ENCODE measurements at places on chromosomes 6 and 20.
A peak's percentile ranks its signal among the peaks of the same experiment; 100 is the strongest.

DNA sequence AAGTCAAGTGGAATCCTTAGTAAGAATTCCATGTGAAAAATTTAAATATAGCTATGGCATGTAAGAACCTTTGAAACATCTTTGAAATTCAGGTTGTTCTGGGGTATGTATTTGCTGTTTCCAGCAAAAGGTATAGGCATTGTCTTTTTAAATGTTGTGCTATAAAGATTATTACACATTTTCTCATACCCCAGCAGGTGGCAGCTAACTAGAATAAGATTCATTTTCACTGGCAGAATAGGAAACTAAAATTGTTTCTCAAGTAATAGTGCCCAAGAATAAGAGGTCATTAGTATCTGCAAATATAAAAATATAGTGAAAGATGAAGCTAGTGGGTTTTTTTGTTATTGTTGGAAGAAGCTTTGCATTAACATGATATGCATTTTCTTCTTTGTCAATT lies 1.8 kb downstream of the GRIK2 start:
- peaks cover 26% of the 10 kb centered on the region for H3K4me1 ChIP-seq
- H3K36me3 ChIP-seq: no peaks in the 10 kb centered on the region
- DNase-seq: no peak
- no peak overlapping the region for H3K27ac ChIP-seq
- H3K27me3 ChIP-seq: peaks cover 62% of the 10 kb centered on the region

DNA sequence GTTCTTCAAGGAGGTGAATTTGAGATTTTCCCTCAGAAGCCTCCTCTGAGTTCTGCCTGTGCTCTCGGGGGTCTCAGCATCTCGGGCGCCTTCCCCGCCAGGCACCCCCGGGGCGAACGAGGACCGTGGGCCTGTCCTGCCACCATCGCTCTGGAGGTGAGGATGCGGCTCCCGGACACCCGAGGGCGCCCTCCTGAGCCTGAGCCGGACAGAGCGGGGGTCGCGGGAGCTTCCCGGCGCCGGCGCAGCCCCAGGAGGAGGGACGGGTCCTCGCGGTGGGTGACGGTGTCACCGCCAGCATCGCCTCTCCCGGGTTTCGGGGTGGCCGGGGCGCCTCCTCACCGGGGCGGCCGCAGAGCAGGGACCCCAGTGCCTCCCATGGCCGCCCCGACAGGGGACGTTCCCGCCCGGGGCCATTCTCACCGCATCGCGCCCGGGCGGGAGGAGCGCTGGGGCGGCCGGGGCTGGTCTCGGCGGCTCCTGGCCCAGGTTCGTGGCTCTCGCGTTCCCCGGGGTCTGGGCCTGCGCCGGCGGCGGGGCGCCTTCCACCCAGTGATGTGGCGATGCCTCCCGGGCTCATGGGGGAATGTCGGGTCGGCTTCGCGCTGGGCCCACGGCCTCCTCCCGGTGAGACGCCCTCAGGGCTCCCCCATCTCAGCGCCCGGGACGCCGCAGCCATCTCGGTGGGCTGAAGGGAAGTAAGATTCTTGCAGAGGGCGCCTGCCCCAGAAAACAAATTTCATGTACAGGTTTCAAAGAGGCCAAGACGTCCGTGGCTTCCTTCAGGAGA lies 210.5 kb downstream of the ERMARD start:
- H3K4me1 ChIP-seq: peaks cover 25% of the 10 kb centered on the region
- H3K4me3 ChIP-seq: peak overlapping the region; percentile 44
- H3K27me3 ChIP-seq: peaks cover 7% of the 10 kb centered on the region
- H3K36me3 ChIP-seq: no peaks in the 10 kb centered on the region

DNA sequence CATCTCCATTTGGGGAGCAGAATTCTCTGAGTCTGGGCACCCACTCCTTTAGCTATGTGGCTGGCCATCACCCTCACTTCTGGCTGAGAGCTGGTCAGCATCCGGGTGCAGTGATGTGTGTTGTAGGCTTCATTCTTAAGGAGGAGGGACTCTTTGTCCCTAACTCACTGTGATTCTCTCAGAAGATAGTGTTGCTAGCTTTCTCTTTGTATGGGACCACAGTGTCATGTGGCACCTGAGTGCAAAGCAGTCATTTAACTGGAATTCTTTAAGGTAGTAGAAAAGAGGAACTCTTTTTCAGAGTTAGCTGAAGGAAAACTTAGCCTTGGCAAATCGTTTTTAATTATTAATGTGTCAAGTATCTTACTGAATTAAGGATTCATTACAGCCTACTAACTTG lies 165.9 kb downstream of the JARID2 start:
- no peaks in the 10 kb centered on the region for H3K36me3 ChIP-seq
- no peak overlapping the region for H3K4me3 ChIP-seq
- H3K27ac ChIP-seq: no peak overlapping the region
- H3K4me1 ChIP-seq: peaks cover 26% of the 10 kb centered on the region

- H3K4me3 ChIP-seq: no peak overlapping the region
- no peaks in the 10 kb centered on the region for H3K36me3 ChIP-seq
- DNase-seq: no peak
- no peaks in the 10 kb centered on the region for H3K27me3 ChIP-seq
- no peaks in the 10 kb centered on the region for H3K4me1 ChIP-seq
Measured at GRCh38 chr20:40359131-40359912, 329.7 kb downstream of the MAFB start.

GRCh38 chr6:1895721-1896120 lies 286.0 kb downstream of the FOXC1 start:
- H3K4me3 ChIP-seq: no peak overlapping the region
- no peak for DNase-seq
- no peaks in the 10 kb centered on the region for H3K27me3 ChIP-seq

DNA sequence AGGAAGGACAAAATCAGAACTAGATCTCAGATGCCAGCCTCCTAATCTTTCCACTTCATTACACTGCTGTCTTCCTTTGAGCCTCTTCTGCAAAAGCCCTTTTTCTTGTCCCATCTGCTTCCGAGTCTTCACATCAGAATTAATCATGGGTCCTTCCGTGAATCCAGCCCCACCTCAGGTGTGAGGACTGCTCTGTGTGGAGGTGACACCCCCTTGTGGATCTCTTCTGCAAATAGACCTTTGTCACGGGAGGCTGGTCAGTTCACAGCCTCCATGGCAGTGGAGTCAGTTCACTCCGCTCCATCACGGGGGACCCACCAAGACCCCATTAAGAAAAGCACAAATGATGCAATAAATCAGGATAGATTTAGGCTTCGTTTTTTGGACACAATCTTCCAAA lies 171.1 kb downstream of the ADAT2 start:
- no peak for DNase-seq
- H3K36me3 ChIP-seq: no peaks in the 10 kb centered on the region
- H3K27me3 ChIP-seq: no peaks in the 10 kb centered on the region
- no peak overlapping the region for H3K27ac ChIP-seq
- no peak overlapping the region for H3K4me3 ChIP-seq

GRCh38 chr20:3174442-3175261 lies 1.3 kb upstream of the LZTS3 start:
- H3K27ac ChIP-seq: peak overlapping the region; percentile 74
- no peak for DNase-seq
- H3K27me3 ChIP-seq: peaks cover 10% of the 10 kb centered on the region
- peaks cover 21% of the 10 kb centered on the region for H3K4me1 ChIP-seq

DNA sequence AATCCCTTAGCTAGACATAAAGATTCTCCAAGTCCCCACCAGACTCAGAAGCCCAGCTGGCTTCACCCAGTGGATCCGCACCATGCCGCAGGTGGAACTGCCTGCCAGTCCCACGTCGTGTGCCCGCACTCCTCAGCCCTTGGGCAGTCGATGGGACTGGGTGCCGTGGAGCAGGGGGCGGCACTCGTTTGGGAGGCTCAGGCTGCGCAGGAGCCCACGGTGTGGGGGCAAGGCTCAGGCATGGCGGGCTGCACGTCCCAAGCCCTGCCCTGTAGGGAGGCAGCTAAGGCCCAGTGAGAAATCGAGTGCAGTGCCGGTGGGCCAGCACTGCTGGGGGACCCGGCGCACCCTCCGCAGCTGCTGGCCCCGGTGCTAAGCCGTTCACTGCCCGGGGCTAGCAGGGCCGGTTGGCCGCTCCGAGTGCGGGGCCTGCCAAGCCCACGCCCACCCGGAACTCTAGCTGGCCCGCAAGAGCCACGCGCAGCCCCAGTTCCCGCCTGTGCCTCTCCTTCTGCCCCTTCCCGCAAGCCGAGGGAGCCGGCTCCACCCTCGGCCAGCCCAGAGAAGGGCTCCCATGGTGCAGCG lies 95.9 kb upstream of the DTNBP1 start:
- no peak for DNase-seq
- no peak overlapping the region for H3K4me3 ChIP-seq
- peaks cover 22% of the 10 kb centered on the region for H3K4me1 ChIP-seq
- no peaks in the 10 kb centered on the region for H3K36me3 ChIP-seq

DNA sequence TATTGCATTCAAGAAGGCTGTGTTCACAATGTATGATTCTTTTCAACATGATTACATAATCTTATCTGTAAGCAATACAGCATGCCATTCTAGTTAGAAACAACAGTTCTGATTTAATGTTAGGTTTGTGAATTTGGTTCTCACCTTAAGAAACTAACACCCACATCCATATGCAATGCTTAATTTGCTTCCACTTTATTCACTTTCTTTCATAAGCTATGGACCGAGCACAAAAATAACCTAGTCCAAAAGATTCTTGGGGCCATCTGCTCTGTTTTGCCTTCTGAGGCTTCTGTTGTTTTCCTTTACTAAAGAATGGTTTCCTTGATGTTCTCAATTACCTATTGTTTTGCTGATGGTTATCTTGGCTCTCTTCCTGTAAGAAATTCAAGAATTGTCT lies 258.2 kb downstream of the EYS start:
- H3K4me3 ChIP-seq: no peak overlapping the region
- DNase-seq: no peak
- no peaks in the 10 kb centered on the region for H3K4me1 ChIP-seq
- H3K27ac ChIP-seq: no peak overlapping the region
- H3K27me3 ChIP-seq: no peaks in the 10 kb centered on the region

GRCh38 chr20:13274275-13274861 lies 53.3 kb downstream of the ISM1 start:
- H3K4me1 ChIP-seq: peaks cover 5% of the 10 kb centered on the region
- H3K4me3 ChIP-seq: no peak overlapping the region
- DNase-seq: no peak
- H3K36me3 ChIP-seq: no peaks in the 10 kb centered on the region
- no peaks in the 10 kb centered on the region for H3K27me3 ChIP-seq
- no peak overlapping the region for H3K27ac ChIP-seq

- H3K4me1 ChIP-seq: peaks cover 40% of the 10 kb centered on the region
- no peaks in the 10 kb centered on the region for H3K27me3 ChIP-seq
- H3K27ac ChIP-seq: no peak overlapping the region
- no peak overlapping the region for H3K4me3 ChIP-seq
- no peaks in the 10 kb centered on the region for H3K36me3 ChIP-seq
Measured at GRCh38 chr20:19783966-19784401, 25.9 kb downstream of the RIN2 start.

DNA sequence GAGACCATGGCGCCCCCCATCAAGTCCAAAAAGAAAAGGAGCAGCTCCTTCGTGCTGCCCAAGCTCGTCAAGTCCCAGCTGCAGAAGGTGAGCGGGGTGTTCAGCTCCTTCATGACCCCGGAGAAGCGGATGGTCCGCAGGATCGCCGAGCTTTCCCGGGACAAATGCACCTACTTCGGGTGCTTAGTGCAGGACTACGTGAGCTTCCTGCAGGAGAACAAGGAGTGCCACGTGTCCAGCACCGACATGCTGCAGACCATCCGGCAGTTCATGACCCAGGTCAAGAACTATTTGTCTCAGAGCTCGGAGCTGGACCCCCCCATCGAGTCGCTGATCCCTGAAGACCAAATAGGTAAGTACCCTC lies 41.7 kb upstream of the NAA20 start:
- no peaks in the 10 kb centered on the region for H3K27me3 ChIP-seq
- DNase-seq: no peak
- H3K36me3 ChIP-seq: peaks cover 6% of the 10 kb centered on the region
- H3K4me3 ChIP-seq: peak overlapping the region; percentile 65

Data from suprapubic skin (tissue), 4 donors.